ENCODE measurements at places on chromosomes 7 and 10.

DNA sequence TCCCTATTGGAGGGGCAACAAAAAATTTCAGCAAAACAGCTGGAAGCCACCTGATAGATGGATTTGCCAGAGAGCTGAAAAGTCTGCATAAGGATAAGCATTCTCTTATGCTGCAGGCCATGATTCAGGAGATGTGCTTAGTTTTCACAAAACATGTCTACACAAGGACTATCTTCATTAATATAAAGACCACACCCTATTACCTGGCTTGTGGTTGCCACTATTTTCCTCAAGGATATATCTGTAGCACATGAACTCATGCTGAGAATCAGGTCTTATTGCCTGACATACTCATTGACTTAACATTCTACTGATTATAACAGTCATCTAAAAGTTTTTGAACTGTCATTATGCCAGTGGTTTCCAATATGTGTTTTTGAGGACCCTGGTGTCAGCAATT, 7.1 kb upstream of the COL17A1 start:
- DNase-seq = no peak

DNA sequence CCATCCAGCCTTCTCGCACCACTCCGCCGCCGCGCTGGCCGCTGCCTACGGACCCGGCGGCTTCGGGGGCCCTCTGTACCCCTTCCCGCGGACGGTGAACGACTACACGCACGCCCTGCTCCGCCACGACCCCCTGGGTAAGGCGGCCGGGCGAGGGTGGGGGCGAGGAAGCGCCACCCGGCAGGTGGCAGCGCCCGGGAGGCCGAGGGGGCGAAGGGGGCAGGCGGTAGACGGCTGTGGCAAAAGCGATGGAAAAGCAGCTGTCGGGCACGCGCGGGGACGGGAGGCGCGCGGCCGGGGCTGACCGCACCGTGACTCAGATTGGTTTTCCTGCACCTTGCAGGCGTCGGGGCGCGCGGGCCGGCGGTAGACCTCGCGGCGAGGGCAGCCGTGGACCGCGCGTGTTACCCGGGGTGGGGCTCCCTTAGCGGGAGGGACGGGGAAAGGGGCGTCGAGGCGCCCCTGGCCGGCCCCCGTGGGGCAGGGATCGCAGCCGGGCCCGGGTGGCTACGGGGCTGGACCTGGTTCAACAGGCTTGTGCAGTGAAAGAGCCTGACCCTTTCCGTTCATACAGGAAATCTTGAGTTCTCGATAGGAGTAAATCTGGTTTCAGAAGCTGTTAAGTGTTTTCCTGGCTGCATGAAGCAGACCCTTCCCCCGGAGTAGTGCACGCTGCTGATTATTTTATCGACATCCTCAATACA, 608 bp downstream of the HHEX start:
- DNase-seq = peak; percentile 55

DNA sequence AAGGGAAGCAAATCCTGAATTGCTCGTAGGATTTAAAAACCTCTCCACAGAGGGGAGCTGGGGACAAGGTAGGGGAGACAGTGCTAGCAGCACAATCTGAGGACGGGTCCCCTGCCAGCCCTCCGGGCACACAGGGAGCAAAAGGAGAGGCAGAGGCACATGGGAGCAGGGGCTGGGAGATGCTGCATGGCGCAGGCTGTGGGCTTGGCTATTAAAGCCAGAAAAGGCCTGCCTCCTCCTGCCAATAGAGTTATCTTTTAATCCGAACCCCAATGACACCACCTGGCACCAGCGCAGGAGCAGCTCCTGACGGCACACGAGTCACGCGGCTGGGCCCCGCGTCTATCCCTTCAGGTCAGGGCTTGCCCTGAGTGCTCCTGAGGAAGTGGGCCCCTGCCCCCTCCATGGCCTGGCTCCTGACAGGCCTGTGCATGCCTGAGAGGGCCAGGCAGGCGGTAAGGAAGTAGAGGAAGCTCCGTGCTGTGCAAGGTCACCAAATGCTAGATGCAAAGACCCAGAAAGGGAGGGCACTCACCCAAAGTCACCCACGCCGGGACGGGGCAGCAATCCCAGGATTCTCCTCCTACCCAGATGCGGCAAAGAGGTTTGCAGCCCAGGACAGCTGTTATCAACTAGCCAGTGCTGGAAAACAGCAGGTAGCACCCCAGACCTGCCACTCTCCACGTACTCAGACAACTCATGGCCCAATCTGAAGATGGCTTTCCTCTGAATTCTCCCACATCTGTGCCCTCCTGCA, 28.1 kb downstream of the DLG5 start:
- DNase-seq = no peak

DNA sequence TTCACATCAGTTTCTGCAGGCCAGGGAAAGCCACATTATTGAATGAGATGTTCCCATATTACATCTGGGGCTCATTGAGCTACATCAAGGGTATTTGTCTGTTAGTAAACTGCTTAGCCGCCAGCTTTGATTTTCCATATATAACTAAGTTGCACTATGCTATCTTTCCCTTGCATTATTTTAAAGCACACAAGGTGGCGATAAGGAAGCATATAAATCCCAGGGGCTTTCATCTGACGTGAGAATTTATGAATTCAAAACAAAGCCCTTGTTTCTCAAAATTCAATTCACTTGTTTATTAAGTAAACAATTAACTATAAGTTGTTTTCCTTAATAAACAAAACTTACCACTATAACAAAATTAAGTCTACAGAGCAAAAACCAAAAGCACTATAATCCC, 334.1 kb upstream of the TPK1 start:
- DNase-seq = no peak

GRCh38 chr10:35668865-35669650, 27.0 kb upstream of the FZD8 start:
- DNase-seq = no peak

DNA sequence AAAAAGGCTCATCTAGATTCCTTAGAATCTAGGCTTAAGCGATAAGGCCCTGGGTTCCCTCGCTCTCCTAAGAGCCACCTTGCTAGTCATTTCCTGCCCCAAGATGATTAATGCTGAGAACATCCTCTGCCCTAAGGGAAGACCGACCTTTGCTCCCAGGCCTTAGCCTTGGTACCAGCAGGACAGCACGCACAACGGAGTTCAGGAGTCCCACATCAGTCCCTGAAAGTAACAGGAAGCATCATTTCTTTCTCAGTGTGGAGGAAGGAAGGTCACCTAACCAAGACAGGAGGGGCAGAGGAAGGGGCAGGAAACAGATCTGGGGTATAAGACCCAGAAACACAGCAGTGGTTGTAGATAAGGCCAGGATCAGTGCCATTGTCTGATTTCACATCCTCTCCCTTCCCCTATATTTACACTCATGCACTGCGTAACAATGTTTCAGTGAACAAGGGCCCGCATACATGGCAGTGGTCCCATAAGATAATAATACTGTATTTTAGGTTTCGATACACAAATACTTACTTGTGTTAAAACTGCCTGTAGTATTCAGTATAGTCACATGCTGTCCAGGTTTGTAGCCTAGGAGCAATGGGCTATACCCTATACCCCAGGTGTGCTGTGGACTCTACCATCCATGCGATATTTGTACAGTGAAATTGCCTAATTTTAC, 8.1 kb upstream of the FAM107B start:
- no peak for DNase-seq

- DNase-seq = no peak
Observed at GRCh38 chr10:59493017-59493416, 130.7 kb upstream of the FAM13C start.

DNA sequence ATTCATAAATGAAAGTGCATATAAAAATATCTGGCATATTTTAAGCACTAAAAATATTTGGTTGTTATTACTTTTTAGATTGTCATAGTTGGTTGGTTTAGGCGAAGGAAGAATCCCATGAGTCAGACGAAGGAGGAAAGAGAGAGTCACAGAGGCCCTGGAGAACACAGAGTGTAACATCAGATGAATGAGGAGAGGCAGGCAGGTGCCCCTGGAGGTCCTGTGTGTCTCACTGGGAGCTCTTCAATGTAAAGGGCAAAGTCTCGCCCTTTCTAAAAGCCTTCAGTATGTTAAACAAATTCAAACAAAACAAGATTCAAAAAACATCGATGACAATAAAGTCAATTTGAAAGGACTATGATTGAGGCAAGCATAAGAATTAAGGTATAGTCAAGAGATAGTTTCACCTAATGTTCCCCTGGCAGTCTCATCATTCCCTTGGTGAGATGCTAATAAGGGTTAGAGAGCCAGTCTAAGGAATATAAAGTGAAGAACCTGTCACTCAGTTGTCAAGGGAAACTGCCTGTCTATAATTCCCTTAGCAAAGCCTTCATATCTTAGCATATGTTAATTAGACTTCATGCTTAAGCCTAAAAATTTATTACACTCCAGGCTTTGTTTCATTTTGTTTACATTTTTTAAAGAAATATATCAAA, 194.3 kb downstream of the TPK1 start:
- DNase-seq = no peak

DNA sequence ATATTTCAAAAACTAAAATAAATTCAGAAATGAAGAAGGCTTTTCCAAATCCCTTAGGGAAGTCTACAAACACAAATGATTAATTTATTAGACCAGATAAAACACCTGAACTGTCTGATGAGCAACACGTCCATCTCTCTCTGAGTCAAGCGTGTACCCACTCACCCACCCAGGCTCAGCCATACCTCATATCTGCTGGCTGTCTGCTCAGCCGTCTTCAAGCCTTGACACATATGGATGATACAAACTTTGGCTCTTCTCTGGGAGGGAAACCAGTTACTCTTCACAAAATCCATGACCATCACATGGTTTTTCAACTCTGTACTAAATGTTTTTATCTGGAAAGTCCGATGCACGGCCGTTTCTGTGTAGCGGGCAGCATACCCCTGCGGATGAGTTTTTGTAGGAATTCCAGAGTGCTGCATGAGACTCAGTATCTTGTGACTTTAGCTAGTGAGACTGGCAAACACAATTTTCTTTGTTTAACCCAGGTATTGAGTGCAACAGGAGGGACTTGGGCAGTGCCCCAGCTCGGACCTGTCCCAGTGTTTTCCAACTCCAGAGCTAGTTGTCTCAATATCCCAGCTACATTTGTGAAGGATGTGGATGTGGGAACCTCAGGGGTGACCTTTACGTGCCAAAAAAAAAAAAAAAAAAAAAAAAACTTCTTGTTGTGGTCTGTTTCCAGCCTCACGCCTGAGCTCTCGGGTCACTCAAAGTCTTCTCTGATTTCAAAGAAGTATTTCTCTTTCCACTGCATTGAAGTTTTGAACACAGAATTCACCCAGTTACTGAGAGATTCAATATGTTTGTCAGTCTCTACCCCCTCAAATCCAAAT, at the start of gene C10orf90:
Gene C10orf90, minus strand, starts transcription at position 638 of the 839 bp plus-strand sequence. Its CDS starts 213 bp downstream, at position 425.
- no peak for DNase-seq

- DNase-seq = no peak
Observed at GRCh38 chr7:157784979-157785441, 448.2 kb downstream of the DNAJB6 start.

DNA sequence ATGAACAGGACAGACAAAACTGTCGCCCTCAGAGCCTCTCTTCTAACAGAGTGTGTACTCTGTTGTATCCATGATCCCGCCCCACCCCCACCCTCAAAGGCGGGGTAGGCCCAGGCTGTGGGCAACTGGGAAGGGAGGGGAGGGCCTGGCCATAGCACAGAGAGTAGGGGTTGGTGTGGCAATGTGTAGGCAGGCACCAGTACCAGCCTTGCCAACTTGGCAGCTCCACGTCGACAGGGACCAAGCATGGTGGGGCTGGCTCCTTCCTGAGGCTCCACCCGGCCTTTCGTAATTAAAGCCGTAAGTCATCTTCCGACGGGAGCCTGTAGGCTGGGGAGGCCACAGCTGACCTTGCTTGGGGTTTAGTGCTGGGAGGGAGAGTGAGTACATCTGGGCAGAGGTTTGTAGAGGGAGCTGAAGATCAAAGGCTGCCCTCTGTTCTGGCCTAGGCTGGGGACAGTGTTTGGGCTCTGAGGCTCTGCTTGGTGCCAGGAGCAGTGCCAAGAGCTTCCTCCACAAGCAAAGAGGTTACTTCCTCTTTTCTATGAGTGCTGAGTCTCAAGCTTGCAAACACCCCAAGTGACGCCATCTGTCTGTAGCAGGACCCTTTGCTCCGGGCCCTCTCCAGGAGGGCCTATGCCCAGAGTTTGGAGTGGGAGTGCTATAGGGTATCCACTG, 121.6 kb downstream of the C10orf105 start:
- peak; percentile 85 for DNase-seq

GRCh38 chr7:195010-195829, 2.8 kb downstream of the FAM20C start:
- DNase-seq = no peak
